Gastrocnemius medialis (tissue), 4 donors: ENCODE measurements at places on chromosomes 3 and 15. TPM values are rescaled to one million over a fixed set of nuclear protein-coding genes. Genes with fewer than 3 reads are reported as not detected.

DNA sequence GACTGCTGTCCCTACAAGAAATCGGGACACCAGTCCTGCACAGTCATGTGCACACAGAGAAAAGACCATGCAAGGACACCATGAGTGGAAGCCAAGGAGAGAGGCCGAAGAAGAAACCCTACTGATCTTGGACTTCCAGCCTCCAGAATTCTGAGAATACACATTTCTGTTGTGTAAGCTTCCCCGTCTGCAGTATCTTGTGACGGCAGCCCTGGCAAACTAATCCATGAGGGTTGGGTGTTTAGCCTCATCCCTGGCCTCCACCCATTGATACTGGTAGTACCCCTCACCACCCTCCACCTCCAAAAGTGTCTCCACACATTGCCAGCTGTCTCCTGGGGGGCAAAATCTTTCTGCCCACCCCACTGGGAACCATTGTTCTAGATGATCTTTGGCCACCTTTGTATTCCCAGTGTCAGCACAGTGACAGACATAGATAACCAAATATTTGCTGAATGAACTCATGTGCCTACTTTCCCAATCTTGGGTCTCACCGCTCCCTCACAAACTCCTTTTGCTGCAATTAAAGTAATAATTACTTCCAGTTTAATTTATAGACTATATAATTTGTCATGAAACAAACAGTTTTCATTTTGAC lies 83.8 kb downstream of the RAD18 start:
- no peaks in the 10 kb centered on the region for H3K36me3 ChIP-seq
- H3K27me3 ChIP-seq = no peaks in the 10 kb centered on the region
- H3K27ac ChIP-seq = no peak overlapping the region
- no peaks in the 10 kb centered on the region for H3K4me1 ChIP-seq

- no peaks in the 10 kb centered on the region for H3K36me3 ChIP-seq
- no peaks in the 10 kb centered on the region for H3K27me3 ChIP-seq
- DNase-seq = no peak
- H3K27ac ChIP-seq = no peak overlapping the region
- H3K4me3 ChIP-seq = no peak overlapping the region
Measured at GRCh38 chr3:135083179-135083578, 288.1 kb downstream of the EPHB1 start.

DNA sequence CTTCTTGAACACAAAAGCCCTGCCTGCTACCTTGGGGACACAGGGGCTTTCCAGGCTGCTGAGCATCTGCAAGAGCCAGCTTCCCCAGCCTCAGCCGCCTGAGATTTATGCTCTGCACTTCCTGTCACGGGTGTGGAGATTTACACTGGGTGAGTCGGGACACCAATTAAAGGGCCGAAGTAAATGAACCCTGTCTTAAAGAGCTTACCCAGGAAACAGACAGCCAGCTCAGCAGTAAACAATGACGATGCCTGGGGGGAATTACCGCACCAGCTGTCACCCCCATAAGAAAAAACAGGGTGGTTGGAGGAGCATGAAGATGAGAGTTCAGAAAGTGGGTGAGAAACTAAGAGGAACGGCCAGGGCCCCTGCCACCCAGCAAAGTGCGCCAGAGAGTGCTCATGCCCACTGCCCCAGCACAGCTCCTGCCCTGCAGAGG lies 37.5 kb upstream of the IQSEC1 start:
- H3K27me3 ChIP-seq = no peaks in the 10 kb centered on the region
- no peaks in the 10 kb centered on the region for H3K4me1 ChIP-seq
- H3K36me3 ChIP-seq = no peaks in the 10 kb centered on the region
- no peak for DNase-seq

DNA sequence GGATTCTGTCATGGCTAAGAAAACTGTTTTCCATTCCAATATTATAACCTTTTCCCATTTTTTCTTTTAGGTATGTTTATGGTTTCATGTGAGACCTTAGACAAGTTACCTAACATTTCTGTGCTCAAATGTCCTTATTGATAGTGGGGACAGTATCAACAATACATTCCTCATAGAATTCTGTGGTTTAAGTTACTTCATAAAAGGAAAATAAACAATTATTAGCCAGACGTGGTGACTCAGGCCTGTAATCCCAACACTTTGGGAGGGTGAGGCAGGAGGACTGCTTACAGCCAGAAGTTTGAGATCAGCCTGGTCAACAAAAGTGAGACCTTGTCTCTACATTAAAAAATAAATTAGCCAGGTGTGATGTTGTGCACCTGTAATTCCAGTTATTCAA lies 436.8 kb upstream of the CNTN4 start:
- DNase-seq = no peak
- no peaks in the 10 kb centered on the region for H3K27me3 ChIP-seq
- H3K4me3 ChIP-seq = no peak overlapping the region
- H3K4me1 ChIP-seq = no peaks in the 10 kb centered on the region

ZFYVE19 gene
- 15.4 TPM for total RNA-seq

RASGRP1 gene
- total RNA-seq = 0.85 TPM
